ENCODE measurements at places on chromosomes 3 and 15. TPM values are rescaled to one million over a fixed set of nuclear protein-coding genes. Genes with fewer than 3 reads are reported as not detected.

Gene IMPDH2
- total RNA-seq, result 203 TPM

DNA sequence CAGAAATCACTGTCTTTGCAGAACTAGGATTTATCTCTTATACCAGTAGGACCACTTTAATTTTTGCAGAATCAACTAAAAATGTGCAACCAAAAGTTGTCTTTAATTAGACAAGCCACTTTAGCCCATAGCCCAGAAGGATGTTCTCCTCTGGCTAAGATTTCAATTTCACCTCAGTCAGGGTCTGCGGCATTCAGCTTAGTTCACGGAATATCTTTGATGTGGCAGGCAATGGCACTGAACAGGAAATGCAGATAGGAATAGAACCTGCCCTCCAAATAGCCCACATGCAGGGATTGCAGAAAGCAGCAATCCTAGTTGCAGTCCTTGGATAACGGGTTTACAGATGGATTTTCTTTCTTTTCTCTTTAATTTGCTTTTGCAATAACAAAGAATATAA is 100.8 kb downstream of the MESD start:
- DNase-seq, result no peak

GRCh38 chr3:4906107-4906621 is 73.1 kb upstream of the BHLHE40 start:
- DNase-seq, result peak; percentile 51

- DNase-seq, result no peak
Measured at GRCh38 chr15:67103869-67104268, 38.5 kb downstream of the SMAD3 start.

DNA sequence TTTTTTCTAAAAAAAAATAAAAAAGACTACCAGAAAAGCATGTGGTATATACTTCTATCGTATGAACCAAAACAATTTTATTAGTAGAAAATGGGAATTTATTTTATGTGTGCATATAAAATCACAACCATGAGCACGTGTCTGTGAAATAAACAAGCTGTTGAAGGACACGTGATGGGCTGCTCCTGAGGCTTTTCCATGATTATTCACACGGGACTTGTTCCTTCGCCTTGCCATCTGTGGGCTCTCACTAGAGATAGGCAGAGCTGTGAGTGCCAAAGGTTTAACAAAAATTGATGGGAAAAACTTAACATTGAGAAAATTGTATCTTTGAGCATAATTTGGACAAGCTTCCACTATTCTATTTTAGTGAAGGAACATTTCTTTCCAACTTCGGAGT is 12.4 kb upstream of the ETV5 start:
- no peak for DNase-seq

GRCh38 chr3:113259196-113259595 is 47.8 kb downstream of the BOC start:
- no peak for DNase-seq

GRCh38 chr15:101111570-101112262 is 140.1 kb downstream of the CHSY1 start:
- DNase-seq, result no peak

- peak; percentile 81 for DNase-seq
Measured at GRCh38 chr3:174270841-174271240, 588.3 kb upstream of the NAALADL2 start.

- DNase-seq, result no peak
Measured at GRCh38 chr3:13040361-13041074, 32.7 kb downstream of the IQSEC1 start.
